ENCODE measurements at places on chromosomes 3 and 15. TPM values are rescaled to one million over a fixed set of nuclear protein-coding genes. Genes with fewer than 3 reads are reported as not detected.

CYP11A1 gene
- total RNA-seq: 0.84 TPM

C3orf20 gene
- not detected for total RNA-seq

TGM4 gene
- 0.15 TPM for total RNA-seq

TUSC7 gene
- not detected for total RNA-seq

ZNF280D gene
- total RNA-seq: 10.9 TPM

TMEM39A gene
- total RNA-seq: 33.3 TPM

CXCR6 gene
- not detected for total RNA-seq
